ENCODE measurements at places on chromosomes 7 and 10.

GRCh38 chr10:91694170-91694794 lies 61.4 kb upstream of the PPP1R3C start:
- peak; percentile 17 for DNase-seq

DNA sequence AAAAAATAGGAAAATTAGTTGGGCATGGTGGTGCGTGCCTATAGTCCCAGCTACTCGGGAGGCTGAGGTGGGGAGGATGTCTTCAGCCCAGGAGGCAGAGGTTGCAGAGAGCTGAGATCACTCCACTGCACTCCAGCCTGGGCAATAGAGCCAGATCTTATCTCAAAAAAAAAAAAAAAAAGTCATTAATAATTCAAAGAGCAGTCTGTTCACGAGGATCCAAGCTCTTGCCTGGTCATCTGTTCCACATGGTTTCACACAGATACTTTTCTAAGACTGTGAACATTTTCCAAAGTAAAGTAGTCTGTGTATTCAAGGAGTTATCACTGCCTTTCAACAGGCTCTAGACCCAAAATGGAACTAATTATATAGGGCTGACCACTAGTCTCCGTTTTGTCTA lies 86.9 kb downstream of the ZNF277 start:
- no peak for DNase-seq

DNA sequence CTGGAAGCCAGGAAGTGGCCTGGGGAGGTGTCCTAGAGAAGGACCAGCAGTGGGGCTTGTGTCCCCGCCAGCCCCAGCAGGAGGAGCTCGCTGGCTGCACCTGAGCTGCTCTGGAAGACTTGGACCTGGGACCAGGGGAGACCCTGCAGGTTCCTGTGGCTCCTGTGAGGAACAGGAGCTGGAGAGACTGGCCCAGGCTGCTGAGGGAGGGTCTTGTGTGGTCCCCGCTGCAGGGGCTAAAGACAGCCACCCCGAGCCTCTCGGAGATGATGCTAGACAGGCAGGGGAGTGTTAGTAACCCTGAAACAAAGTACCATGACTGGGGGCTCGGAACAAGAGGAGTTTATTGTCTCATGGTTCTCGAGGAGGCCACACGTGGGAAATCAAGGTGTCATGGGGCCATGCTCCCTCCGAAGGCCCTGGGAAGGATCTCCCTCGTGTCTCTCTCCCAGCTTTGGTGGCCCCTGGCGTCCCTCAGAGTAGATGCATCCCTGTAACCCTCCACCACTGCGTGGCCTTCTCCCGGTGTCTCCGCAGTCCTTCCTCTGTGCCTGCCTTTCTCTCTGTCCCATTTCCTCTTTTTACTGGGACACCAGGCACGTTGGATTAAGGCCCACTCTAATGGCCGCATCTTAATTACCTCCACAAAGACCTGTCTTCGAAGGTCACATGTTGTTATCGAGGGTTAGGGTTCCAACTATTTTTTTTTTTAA lies 348.4 kb downstream of the GLRX3 start:
- DNase-seq: no peak

DNA sequence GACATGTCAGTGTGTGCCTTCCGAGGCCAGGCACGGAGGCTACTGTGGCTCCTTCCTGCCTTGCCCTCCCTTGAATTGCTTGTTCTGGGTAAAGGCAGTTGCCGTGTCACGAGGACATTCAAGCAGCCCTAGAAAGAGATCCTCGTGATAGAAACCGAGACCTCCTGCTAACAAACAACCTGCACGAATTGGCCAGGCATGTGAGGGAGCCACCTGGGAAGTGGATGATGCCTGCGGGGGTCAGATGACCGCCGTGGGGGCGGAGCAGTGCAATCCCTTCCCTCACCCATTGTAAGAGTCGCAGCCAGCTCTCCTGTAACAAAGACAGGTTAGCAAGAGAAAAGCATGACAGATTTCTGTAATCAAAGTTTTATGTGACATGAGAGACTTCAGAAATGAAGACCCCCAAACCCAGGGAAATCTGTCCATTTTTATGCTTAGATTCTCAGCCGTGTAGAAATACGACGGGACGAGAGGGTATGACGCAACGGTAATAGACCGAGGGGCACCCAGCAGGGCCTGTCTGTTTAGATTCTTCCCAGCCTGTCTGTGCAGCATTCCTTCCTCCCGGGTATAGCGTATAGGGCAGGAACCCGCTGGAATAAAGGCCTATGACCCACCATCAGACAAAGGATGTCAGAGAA lies 241.7 kb downstream of the GATA3 start:
- DNase-seq: no peak

- no peak for DNase-seq
Measured at GRCh38 chr10:66844176-66844942, 81.5 kb upstream of the LRRTM3 start.

- no peak for DNase-seq
Measured at GRCh38 chr7:55483046-55483445, 89.3 kb downstream of the VOPP1 start.
